ENCODE measurements at places on chromosomes 6 and 20.
A peak's percentile ranks its signal among the peaks of the same experiment; 100 is the strongest.

- DNase-seq, result no peak
Measured at GRCh38 chr6:24574809-24575208, 71.2 kb downstream of the KIAA0319 start.

DNA sequence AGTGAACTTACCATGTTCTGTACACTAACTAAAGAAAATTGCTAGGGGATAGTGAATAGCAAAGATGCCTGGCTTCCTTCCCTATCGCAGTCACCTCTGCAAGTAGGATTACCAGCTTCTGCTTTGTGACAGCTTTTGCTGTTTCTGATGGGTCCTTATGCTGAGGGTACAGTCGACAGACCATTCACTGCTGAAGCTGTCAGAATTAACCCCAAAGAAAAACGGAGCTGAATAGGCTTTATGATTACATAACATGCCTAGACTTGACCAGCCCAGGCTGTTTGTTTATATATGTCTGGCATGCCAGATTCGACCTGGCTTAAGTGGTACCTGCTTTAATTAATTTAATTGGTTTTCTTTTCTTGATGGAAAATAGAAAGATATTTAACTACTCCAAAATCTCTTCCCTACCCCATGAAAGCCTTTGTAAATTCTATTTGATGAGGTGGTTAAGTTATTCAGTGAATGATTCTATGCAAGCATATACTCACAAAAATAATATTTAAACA lies 21.7 kb upstream of the PRELID3B start:
- no peak for DNase-seq

GRCh38 chr20:16621435-16622141 lies 48.3 kb upstream of the KIF16B start:
- no peak for DNase-seq

DNA sequence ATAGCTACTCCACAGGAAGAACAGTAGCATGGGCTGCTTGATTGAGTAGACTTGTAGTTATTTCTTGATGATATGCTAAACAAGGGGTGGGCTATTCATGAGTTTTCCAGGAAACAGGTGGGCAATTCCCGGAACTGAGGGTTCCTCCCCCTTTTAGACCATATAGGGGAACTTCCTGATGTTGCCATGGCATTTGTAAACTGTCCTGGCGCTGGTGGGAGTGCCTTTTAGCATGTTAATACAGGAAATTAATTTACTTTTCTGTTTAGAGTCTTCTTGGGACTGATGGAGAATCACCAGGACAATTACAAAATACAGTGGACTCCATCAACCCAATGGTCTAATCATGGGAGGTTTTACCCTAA lies 22.7 kb downstream of the CYP24A1 start:
- no peak for DNase-seq

GRCh38 chr6:148596891-148597455 lies 149.9 kb upstream of the UST start:
- no peak for DNase-seq

DNA sequence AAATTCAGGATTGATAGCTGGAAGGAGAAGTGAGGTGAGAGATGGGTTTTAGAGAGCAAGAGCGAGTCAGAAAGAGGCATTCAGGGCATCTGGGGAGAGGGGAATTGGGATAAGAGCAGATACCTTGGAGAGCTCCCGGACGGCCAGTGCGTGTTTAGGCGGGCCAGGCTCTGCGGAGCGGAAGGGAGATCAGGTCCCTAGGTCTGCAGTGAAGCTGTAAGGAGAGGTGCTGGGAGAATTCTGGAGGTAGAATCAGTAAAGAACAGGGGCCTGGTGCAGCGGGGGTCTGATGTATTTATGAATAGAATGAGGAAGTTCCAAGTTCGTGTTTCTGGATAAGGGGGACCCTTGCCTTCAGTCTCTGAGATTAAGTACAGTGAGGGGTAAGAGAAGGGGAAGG lies 47.4 kb upstream of the FAM83D start:
- no peak for DNase-seq

DNA sequence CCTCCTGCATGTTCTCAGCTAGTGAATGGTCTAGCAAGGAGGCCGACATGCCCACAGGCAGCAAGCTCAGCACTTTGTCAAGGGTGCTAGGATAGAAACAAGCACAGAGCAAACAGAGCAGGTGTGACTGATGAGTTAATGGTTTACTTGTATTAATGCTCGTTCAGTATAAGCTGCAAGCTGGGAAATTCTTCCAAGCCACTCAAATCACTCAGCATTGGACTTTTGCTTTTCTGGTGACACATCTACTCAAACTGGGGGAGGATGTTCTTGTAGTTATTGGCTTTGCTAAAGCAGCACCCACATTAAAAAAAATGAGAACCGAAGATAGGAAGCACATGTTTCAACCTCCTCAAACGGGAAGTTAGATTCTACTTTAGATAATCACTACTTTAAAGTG lies 43.1 kb upstream of the NEDD9 start:
- DNase-seq, result no peak

GRCh38 chr6:128531696-128532095 lies 11.3 kb upstream of the PTPRK start:
- DNase-seq, result no peak

GRCh38 chr20:11120431-11120830 lies 446.6 kb upstream of the JAG1 start:
- DNase-seq, result no peak

GRCh38 chr6:117840541-117840983 lies 66.5 kb upstream of the SLC35F1 start:
- DNase-seq, result no peak

DNA sequence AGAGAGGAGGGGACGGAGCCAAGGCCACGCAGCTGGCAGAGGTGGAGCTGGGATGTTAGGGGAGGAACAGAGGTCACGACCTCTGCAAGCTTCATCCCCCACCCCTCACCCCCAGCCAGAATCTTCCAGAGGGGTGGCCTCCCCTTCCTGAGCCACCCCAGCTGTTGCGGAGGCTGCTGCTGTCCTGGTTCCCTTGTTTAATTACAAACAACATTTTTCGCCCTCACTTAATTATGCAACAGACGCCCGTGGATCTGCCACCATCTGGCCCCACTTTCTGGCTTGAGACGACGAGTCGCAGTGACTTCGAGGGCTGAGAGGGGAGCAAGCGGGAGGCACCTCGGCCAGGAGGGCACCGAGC lies 153.7 kb upstream of the PTPN1 start:
- DNase-seq, result no peak

GRCh38 chr6:37630281-37630799 lies 67.3 kb downstream of the MDGA1 start:
- no peak for DNase-seq

GRCh38 chr20:822651-823573 lies 10.6 kb upstream of the FAM110A start:
- no peak for DNase-seq

DNA sequence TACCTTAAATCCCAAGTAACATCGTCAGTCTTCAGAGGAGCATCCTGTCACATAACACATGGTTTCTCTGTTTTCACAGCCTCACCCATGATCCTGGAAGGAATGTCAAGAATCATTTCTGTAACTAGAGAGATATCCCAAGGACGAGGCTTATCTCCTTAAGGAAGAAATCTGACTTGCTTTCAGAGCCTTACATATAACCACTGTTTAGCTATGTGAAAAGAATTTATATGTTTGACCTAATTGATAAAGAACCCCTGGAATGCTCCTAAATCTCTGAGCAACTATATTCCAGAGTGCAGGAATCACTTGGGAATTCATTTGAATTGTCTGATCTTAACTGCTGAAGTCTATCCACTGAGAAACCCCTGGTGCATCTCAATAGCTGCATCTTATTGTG lies 243.1 kb downstream of the ALDH8A1 start:
- no peak for DNase-seq

DNA sequence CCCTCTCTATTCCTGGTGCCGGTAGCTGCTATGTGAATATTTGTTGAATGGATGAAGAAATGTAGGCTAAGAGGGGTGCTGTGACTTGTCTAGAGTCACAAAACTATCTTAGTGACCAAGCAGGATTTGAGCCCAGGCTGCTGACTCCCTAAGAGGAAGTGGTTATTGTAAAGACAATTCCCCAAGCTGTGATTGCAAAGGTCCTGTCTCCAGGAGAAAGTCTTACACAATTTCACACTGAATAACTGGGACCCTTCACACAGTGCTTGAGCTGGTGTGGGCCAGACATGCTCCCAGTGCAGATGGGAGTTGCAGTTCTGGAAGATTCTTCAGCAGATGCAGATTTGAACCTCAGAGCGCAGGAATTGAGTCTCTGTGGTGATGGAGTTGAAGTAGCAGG lies 38.1 kb downstream of the IYD start:
- no peak for DNase-seq

GRCh38 chr20:44714701-44715498 lies at the start of gene CCN5:
TSS of gene CCN5 (plus strand) at chr20:44715369. CDS start at chr20:44715391, 22 bp downstream.
- no peak for DNase-seq

GRCh38 chr6:36347621-36348020 lies 10.9 kb upstream of the BNIP5 start:
- DNase-seq, result no peak

- DNase-seq, result no peak
Measured at GRCh38 chr6:14917109-14917910, 328.6 kb upstream of the JARID2 start.

GRCh38 chr6:93293460-93293859 lies 125.9 kb downstream of the EPHA7 start:
- no peak for DNase-seq

DNA sequence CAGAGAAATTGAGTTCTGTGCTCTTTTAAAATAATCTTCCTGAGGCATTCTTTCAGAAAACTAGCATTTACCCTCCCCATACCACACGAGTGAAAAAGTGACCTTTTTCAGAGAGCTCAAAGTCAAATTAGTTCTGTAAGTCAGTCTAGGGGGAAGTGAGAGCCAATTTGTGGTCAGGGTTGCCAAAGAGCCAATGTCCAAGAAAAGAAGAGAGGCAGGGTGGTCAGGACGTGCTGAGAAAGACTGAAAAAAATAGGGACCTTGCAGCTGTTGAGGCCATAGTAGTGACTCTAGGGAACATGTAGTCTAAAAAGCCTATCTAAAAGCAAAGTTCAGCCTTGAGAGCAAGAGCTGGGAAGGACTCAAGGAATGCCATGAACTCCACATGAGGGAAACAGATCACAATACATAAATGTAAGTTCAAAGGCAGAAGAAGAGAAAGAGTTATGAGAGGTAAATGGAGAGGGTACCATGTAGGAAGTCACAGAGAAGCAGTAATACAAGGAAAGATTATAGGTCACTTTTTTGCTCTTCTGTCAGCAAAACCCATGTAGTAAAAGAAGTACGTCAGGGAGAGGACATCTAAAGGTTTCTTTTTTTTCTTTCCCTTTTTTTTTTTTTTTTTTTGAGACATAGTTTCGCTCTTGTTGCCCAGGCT lies 565.1 kb upstream of the FLRT3 start:
- DNase-seq, result no peak

- DNase-seq, result no peak
Measured at GRCh38 chr20:44324343-44324742, 12.5 kb upstream of the R3HDML start.

DNA sequence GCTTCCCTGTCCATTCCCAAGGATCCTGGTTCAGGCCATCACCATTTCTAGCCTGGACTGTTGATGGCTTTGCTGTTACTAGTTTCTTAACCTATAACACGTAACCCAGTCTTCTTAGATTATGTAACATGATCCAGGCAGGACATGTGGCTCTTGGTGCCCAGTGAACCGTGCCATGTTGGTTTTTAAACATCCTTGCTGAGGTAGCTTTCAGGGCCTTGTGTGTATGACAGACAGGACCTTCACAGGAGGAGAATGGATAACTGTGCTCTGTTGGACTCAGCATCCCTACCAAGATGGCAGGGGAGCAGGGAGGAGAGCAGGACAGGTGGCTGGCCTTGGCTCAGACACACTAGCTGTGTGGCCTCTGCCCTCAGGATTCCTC lies 46.8 kb downstream of the PANK2 start:
- no peak for DNase-seq

DNA sequence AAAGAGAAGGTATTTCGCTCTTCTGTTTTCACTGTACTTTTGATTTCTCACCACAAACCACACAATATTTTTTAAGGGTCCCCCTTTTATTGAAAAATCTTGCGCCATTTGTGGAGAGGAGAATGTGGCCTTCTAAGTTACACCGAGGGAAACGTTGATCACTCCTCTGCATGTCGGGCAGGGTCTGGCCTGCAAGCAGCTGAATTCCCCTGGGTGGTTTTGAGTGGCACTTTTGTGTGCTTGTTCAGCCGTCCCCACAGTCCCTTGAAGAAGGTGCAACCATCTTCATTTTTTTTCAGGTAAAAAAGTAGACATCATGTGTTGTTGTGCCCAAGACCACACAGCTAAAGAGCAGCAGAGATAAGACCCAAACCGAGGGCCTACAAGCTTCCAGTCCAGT lies 6.1 kb downstream of the GPR31 start:
- no peak for DNase-seq

DNA sequence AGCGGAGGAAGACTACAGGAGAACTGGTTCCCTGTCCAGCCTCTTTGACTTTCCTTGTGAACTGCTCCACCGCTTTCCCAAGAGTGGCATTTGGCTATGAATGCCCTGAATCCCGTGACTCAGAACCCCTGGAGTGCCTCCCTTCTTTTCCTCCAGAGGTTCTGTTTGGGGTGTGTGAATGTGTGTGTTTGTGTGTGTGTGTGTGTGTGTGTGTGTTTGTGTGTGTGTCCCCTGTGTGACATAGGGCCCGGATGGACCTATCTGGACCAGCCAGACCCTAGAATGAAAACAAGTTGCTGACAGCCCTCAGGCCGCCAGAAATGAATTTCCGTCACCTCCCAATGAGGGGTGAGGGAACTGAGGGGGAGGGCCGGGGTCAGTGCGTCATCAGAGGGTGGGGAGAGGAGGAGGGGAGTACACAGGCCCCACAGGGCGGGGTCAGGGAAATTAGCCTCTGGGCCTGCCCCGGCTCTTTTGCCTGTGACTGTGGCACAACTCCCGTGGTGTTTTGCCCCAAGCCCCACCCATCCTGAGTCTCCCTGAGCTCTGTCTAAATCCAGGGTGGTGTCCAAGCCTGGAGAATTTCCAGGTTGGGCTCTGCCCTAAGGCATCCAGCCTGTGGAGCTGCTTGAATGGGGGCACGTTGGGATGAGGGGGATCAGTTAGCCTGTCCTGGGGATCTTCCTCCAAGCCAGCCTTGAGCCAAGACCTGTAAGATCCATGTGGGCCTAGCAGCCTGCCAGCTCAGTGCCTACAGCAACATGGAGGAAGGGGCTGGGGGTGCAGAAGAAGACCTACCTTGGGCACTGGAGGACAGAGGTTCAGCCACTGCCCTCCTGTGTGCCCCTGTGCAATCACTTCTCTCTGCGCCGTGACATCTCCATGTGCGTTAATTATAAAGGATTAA lies 15.2 kb upstream of the MRPS18A start:
- no peak for DNase-seq

GRCh38 chr20:2986466-2986865 lies 57.0 kb upstream of the GNRH2 start:
- peak; percentile 54 for DNase-seq

DNA sequence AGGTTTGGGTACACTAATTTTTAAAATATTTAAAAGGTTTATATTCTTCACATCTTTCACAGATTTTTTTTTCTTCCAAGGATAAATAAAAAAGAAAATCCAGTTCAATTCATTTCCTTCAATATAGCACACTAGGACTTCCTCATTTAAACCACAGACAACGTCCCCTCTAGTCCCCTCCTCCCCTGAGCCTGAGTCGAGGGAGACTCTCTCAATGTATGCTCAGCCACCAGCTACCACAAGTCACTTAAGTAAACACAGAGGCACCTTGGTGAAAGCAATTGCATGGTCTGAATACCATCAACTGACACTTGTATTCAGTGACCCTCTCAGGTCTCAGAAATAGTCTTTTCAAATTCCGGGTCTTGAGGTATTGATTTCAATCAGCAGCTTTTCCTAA lies 88.6 kb downstream of the SIM1 start:
- no peak for DNase-seq

All from stimulated activated CD4-positive, alpha-beta T cell treated with anti-CD3 and anti-CD28 coated beads, Interleukin-2, amount 100 ng/mL, for 48 hours (primary cell).